IMR-90 (cell line): ENCODE measurements at places on chromosomes 11 and 22.

DNA sequence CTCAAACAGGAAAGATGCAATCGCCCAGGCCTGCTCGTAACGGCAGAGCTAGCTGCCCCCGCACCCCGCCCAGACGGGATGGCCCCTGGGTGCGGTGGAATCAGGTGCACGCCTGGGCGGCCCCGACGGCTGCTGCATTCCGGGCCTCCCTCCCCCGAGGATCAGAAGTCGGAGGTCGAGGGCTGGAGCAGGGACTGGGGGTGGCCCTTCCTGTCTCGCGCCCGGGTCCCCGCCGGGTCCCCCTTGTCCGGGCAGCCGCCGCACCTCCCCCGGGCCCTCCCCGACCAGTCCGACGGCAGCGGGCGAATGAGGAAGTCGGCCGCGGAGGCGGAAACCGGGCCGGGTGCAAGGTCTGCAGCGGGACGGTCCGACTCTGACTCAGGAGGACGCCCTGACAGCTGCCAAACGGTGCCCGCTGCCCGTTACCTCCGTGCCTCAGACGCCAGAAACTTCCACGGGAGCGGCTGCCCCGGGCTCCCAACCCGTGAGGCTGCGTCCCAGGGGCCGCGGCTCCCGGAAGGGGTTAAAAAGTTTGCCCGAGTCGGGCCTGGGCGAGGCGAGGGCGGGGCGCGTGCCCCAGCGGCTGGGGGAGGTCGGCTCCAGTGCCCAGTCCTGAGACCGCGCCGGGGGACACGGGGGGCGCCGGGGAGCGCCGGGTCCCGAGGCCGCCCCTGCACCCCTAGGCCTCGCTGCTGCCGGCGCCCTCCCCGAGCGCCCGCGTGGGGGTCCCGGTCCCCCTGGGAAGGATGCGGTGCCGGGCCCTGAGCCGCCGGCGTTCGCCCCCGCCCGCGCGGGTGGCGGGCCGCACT lies 663 bp downstream of the MYH9 start:
- DNase-seq = no peak

DNA sequence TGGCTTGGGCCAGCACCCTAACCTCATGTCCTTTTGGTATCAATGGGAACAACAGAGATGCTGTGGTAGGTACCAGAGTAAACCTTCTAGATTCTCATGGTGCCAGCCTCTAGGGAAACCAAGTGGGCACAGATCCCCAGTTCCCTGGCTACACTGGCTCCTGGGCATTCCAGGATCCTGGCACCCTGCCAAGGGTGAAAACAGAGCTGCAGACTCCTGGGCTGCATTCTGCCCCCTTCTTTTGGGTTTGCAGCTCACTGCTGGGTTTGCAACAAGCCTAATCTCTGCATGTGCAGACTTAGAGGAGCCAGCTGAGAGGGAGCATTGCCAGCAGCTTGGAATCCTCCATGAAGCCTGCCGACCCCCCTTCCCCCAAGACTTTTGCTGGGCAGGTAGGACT lies 30.6 kb downstream of the PRDM11 start:
- no peak for DNase-seq

DNA sequence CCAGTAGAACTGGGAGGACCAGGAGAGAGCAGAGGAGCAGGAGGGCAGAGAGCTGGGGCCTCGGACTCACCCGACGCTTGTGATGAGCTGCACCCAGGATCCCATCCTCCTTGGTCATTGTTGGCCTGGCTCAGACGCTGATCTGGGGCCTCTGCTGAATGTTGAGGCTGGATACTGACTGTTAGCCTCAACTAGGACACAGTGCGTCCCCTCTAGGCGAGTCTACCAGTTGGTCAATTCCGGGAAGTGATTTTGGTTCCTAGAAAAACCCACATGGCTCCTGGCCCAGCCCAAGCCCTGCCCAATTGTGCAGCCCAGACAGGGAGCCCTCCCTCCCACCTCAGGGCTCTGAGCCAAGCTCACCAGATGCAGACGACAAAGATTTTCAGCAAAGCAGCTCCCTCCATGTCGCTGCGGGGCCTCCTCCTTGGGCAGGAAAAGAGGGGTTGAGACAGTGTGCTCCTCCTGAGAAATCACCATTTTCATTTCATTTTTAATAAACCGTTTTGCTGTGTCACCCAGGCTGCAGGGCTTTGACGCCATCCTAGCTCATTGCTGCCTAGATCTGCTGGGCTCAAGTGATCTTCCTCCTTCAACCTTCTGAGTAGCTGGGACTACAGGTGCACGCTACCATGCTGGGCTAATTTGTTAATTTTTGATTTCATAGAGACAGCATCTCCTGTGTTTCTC lies at the start of gene APOL4:
Gene APOL4 (minus strand): TSS at position 180 of the 690 bp plus-strand sequence. CDS start 75 bp downstream, at position 105.
- DNase-seq = no peak

GRCh38 chr11:34936945-34937629 lies 20.7 kb downstream of the PDHX start:
- DNase-seq = no peak

- no peak for DNase-seq
These were observed 39.0 kb upstream of the SUSD2 start for GRCh38 chr22:24142241-24142640.

DNA sequence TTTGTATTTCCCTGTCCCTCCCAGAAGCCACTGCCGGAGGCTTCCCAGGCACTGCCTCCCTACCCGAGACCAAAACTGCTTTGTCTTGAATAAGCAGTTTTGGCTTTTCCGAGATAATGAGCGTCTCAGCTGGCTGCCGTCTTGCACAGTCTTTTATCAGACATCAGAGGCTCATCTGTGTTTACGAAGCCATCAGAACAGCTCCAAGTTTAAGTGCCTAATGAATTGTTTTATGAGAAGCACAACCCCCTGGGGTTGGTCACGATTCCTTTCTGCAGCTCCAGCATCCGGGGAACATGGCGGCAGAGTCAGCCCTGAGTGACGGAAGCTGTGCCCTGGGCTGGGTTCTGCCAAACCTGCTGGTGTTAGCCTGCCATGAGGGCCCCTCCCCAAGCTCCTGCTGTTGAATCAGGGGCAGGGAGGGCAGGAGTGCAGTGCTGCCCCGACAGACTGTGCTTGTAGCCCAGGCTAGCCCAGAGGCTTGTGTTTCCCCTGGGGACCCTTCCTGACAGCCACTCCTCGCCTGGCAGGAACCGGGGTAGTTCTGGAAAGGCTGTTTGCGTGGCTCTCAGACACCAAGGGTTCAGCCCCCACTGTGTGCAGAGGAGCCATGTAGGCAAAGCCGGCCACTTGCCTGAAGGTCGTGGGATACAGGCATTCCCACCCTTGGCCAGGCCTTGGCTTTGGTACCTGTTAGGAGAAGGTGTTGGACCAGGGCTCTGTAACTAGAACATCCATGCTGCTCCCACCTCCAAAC lies 96.1 kb downstream of the MORC2 start:
- no peak for DNase-seq

GRCh38 chr11:66334605-66335442 lies 1.4 kb downstream of the RIN1 start:
- DNase-seq = no peak

GRCh38 chr11:76891793-76892192 lies 31.1 kb downstream of the ACER3 start:
- no peak for DNase-seq

DNA sequence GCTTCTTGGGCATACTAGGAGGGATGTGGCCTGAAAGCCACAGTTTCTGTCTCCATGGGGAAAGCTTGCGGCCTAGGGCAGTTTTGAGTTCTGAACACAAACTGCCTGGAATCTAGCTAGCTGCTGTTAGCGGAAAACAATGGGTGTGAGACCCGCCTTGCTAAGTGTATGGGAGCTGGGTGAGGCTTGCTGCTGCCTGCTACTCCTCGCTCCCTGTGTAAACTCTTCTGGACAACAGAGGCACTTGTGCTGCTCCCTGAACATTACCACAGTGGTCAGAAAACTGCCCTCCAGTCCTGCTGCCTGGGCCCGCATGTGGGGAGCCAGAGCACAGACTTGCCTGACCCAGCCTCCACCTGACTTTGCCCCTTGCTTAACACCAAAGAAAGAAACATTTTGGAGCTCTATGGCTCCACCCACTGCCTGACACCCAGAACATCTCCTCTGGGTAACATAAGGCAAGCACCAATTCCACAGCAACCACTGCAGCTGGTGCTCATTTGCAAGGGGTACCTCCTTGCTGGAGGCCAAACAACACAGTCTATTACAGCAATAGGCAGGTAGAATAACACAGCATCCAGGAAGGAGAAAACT lies 766.3 kb upstream of the RAG2 start:
- no peak for DNase-seq

- DNase-seq = no peak
These were observed 368.8 kb upstream of the KIRREL3 start for GRCh38 chr11:127369356-127369755.

DNA sequence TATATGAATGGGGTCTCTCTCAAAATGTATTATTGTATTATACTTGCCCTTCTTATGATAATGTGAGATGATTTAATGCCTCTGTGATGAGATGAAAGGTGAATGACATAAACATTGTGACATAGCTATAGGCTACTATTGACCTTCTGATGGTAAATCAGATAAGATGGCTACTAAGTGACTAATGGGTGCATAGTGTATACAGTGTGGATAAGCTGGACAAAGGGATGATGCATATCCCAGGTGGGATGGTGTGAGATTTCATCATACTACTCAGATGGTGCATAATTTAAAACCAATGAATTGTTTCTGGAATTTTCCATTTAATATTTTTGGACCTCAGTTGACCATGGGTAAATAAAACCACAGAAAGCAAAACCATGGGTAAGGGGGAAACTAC lies 243.5 kb downstream of the SBF2 start:
- peak; percentile 59 for DNase-seq

DNA sequence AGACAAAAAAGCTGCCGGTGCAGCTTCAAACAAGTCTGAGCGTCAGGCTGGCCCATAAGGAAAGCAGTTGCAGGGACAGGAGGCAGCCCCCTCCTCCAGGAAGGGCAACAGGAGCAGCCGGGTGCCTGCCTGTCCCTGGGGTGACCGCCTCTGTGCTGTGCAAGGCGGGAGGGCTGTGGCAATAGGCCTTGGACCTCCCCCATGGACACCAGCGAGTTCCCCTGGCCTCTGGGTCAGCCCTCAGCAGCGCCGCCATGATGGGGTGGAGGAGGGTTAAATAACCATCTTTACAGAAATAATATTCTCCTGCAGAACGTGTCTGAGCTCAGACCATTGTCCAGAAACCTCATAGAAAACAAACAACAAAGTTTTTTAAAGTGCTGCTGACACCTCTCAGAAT lies 3.3 kb upstream of the TMPRSS4 start:
- no peak for DNase-seq

- DNase-seq = peak; percentile 98
These were observed 113.6 kb downstream of the SIK3 start for GRCh38 chr11:116984589-116984988.

GRCh38 chr11:30310623-30311022 lies 12.3 kb upstream of the ARL14EP start:
- no peak for DNase-seq

DNA sequence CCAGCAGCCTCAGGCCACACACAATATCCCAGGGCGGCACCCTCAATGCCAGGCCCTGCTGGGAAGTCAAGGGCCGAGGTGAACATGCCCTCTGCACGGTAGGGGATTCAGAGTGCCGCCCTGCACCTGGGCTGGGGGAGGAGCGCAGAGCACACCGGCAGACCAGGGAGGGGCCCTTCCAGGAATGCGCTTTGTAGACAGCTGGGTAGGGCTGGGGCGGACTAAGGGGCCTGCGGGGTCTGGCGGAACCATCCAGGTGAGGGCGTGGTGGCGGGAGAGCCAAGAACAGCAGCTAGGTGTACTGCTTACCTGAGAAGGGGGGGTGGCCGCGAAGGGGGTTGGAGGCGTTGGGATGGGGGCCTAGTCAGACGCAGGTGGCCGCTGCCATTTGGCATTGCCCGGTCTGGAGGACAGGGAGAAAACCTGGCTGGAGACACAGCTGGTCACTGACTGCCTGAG lies 26.0 kb downstream of the DUSP8 start:
- DNase-seq = no peak

GRCh38 chr11:26964339-26964738 lies 29.6 kb upstream of the FIBIN start:
- peak; percentile 29 for DNase-seq

DNA sequence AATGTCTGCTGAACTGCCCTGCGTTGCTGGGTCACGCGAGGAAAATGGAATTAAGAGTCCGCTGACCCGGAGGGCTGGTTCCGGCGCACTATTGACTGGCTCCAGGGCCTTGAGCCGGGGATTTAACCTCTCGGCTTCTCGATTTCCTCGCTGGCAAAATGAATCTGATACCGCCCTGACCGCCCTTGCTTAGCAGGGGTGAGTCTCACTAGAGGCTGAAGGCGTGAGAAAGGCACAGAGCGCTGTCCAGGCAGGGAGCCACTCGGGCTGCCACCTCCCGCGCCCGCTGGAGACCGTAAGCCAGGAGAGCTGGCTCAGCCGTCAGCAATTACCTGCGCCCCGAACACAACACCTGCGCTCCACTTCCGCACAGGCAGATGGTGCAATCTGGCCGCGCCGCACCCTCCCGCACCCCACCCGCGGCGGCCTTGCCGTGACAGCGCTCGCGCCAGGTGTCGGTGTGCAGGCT lies 65.6 kb downstream of the BUD13 start:
- no peak for DNase-seq

DNA sequence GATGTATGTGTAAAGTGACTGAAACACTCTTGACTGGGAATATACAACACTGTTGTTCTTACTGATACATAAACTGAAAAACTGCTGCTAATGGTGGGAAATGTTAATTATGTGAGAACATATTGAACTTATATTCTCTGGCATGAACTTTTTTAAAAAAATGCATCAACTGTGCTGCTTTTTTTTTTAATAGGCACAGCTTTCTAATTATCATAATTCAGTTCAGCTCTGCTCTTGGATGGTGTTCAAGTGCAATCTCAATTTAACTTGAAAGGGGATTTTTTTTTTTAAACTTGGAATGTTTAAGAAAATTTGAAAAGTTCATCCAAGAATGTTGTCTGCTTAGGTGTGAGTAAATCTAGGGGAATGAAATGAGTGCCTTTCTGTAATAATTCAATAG lies 5.2 kb downstream of the TEAD1 start:
- DNase-seq = no peak

GRCh38 chr22:42500836-42501179 lies 18.8 kb downstream of the RRP7A start:
- DNase-seq = no peak

DNA sequence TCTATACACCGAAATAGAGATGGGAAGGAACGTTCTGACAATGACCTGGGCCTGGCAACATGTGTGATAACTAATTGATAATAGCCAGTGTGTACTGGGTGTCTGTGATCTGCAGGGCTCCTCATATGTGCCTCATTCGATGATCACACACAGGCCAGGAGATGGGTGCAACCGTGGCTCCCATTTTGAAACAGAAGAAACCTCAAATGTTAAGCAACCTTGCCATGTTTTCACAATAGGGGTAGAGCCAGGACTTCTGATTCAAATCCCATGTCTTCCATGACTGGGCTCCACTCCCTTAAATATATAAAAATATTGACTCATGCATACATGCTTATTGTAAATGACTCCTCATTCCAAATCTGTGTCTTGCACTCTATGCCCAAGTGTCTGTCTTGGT lies 11.1 kb downstream of the APOL3 start:
- no peak for DNase-seq
